ENCODE measurements at places on chromosomes 1 and 21. TPM values are rescaled to one million over a fixed set of nuclear protein-coding genes. Genes with fewer than 3 reads are reported as not detected.

DNA sequence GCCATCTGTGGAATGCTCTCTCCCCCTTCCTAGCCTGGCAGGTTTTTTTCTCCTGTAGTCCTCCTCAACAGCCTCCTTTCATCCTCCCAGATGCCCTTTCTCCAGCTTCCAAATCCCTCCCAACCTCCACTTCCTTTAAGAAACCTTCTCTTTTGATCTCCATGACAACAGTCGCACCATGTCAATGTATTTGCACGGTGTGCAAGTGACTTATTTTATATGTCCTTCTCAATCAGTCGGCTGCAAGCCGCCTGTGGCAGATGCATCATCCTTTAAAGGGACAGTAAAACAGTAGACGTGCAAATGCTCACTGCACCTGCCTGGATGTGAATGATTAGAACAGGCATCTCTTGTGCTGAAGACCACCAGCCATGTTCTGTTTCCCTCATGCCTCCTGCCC is 285.2 kb downstream of the PCP4 start:
- DNase-seq, result no peak

FCGR3A gene
- polyA plus RNA-seq, result not detected

DNA sequence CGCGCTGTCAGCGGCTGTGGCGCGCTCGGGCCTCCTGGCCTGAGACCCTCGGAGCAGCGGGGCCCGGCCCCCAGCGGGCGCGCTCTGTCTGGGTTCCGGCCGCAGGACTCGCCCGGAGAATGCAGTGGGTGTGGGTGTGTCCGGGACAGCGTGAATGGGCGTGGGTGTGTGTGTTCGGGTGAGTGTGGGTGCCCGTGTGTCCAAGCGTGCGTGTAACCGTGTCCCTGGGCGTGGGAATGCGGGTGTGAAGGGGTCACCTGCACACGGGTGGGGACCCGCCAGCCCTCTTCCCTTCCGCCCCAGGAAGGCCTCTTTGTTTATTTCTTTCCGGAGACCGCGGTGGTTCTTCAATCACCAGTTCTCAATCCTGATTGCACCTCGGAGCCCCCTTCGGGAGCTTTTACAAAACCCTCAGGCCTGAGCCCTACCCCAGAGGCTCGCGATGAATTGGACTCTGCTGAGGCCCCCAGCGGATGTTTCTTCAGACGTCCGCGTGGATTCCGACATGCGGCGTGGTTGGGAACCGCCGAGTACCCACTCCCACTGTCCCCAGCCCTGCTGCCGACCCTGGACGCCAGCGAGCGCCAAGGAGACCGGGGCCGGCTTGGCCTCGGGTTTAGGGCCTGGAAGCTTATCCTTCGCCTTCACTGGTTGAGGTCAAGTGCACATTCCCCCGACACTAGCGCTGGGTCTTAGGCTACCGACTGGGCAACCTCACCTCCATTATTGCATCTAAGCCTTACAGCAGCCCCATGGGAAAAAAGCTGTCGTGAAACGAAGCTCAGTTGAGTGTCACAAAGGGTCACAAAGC is 19.3 kb downstream of the SERTAD4 start:
- no peak for DNase-seq

RNF207 gene
- polyA plus RNA-seq, result 8.5 TPM

- no peak for DNase-seq
These were observed 11.3 kb downstream of the HJV start for GRCh38 chr1:146010126-146010738.

GPR153 gene
- polyA plus RNA-seq, result 7.2 TPM

GRCh38 chr1:73556270-73556669 is 641.7 kb downstream of the LRRIQ3 start:
- no peak for DNase-seq

- DNase-seq, result no peak
These were observed 2.8 kb upstream of the SLC25A34 start for GRCh38 chr1:15733218-15733725.

ARHGAP30 gene
- polyA plus RNA-seq, result 0.16 TPM

TOMM40L gene
- polyA plus RNA-seq, result 14.4 TPM

DNA sequence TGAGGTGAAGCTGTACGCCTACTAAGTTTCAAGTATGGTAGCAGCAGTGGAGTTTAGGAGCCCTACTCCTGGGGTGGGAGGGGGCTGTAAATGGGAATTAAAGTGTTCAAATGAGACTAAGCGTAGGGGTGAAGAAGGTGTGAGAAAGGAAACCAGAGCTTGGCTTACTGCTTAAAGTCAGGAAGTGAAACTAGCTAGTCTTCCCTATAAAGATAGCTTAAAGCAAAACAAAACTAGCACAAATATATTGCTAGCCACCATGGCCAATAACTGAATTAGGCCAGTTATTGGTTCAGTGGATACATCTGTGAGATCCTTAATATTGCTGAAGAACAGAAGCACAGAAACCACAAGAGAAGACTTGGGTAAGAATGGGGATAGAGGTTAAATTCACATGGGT is 492.2 kb upstream of the PKN2 start:
- no peak for DNase-seq

Data from keratinocyte (primary cell).